Activated naive CD4-positive, alpha-beta T cell treated with anti-CD3 and anti-CD28 coated beads, Interleukin-2, amount 50 U/mL, for 16 hours (primary cell): ENCODE measurements at places on chromosomes 5 and 9.

- no peak for DNase-seq
Measured at GRCh38 chr9:120583958-120584369, 4.0 kb upstream of the CDK5RAP2 start.

- DNase-seq: no peak
Measured at GRCh38 chr5:140110646-140110957, 3.3 kb upstream of the PURA start.

DNA sequence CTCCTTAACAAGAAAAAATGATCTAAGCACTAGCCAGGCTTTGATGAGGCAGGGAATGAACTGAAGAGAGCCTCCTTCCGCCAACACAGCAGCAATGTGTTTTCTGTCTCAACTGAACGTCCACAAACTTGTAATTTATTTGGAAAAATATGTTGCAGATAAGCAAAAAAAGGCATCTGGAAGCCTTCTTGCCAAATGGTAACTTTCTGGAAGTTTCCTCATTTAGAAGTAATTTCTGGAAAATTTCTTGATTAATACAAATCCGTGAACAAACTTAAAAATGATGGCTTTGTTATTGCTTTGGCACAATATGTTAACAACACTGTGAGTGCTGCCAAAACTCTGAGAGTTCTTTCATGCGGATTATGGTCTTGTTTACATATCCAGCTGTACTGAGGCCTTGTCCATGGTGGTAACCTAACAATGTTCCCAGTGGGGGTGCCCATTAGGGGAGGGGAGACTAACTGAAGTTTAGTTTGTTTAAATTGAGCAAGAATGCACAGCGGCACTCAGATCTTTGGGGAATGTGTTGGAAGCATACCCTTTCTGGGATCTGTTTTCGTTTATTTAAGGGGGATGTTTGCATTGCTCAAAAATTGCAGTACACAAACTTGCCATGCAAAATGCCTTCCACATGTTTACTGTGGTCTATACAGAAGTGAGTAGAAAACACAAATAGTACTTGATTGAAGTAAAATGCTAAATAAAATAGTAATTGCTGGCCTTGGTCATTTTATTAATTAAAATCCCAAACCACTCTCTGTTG is 334.7 kb downstream of the NR2F1-AS1 start:
- no peak for DNase-seq

DNA sequence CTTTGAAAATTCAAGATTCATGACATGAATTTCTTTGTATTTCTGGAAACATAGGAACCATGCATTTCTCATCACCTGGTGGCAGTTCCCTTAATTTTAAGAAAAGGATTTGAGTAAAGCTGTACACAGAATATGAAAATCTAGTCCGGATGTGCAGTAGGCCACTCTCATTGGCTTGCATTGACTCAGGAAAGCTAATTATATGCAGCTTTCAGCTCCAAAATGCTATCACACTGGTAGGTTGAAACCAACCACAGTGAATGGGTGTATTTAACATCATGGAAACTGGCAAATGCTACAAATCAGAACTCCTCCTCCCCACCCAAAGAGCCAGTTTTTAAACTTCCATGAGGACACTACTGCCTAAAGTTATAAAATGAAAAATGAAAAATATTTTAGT is 161.6 kb upstream of the FBXL17 start:
- no peak for DNase-seq

GRCh38 chr5:124633209-124633608 is 113.2 kb downstream of the ZNF608 start:
- DNase-seq: no peak

DNA sequence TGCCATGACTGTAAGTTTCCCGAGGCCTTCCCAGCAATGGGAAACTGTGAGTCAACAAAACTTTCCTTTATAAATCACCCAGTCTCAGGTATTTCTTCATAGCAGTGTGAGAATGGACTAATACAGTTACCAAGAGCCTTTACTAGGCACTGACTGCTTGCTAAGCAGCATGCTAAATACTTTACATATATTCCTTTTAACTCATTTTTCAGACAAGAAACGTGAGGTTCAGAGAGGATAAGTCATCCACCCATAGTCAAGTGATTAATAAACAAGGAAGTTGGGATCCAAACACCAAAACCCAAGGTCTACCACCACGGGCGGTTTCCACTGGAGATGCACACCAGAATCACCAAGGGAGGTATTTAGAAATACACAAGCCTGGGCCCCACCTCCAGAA is 50.8 kb downstream of the GABBR2 start:
- no peak for DNase-seq

GRCh38 chr9:89467278-89467625 is 30.7 kb downstream of the SEMA4D start:
- no peak for DNase-seq

- no peak for DNase-seq
Measured at GRCh38 chr5:53373451-53374158, 106.8 kb upstream of the FST start.

- no peak for DNase-seq
Measured at GRCh38 chr9:104944871-104945270, 16.9 kb upstream of the ABCA1 start.

DNA sequence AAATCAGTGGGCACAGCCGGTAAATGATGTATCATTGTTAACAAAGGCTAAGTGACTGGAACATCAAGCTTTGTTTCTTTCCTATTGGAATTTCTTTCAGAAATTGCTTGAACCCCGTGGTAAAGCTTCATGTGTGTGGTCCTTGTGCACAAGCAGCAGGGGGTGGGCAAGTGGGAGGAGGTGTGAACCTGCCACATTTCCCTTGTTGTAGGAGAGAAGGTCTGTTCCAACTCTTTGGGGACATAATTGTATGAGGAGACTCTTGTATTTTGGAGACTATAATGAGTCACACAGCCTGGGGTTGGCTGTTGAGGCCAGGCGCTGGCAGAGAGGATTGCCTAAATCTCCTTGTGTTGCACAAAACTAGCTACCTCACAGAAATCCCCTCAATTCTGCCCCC is 620.5 kb downstream of the IRX1 start:
- no peak for DNase-seq

DNA sequence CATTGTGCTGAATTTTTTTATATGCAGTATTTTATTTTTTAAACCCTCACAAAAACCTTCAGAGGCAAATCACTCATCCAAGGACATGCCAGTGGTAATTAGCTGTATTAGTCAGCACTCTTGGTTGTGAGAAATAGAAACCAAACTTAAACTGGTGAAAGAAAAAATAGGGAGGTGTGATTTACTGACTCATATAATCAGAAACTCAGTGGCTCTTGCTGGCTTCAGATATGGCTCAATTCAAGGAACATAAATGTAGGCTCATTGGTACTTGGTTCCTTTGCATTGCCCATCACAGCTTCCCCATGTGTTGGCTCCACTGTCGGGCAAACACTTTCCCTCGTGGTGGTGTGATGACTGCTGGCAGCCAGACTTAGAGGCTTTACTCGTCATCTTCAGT is 497.2 kb downstream of the MAT2B start:
- DNase-seq: no peak

DNA sequence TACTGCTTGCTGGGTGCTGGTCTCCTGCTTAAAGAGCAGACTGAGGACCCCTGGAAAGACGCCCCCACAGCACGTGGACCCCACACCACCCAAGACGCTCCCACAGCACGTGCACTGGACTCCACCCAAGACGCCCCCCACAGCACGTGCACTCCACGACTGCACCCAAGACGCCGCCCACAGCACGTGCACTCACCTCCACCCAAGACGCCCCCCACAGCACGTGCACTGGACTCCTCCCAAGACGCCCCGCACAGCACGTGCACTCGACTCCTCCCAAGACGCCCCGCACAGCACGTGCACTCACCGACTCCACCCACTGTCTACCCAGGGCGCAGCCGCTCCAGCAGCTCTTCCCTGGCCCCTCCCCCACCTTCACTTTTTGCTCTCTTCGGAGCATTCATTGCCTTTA is 50.5 kb downstream of the EHMT1 start:
- no peak for DNase-seq

DNA sequence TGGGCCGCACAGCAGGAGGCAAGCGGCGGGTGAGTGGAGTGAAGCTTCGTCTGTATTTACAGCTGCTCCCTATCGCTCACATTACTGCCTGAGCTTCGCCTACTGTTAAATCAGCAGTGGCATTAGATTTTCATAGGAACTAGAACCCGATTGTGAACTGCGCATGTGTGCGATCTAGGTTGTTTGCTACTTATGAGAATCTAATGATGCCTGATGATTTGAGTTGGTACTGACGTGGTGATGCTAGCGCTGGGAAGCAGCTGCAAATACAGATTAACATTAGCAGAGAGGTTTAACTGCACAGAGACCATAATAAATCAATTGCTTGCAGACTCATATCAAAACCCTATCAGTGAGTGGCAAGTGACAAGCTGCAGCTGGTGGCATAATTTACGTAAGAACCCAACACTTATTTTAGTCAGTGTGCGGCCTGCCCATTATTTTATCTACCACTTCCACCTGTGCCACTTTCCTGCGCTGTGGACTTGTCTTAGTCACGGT is 133.4 kb upstream of the CDH9 start:
- DNase-seq: no peak

DNA sequence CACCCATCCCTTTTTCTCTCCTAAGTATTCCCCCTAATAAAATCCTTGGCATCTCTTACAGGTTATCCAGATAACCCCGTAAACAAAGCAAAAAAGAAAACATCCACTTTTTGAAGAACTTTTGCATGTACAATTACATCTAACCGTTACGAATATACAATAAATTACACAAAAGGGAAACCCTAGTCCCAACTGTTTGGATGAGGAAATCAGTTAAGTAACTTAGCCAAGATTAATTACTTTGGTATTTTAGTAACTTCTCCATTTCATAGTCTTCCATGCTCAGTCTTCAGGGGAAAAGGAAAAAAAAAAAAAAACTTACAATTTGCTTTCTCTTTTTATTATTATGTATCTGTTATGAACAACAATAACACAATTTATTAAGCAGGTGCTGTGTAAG is 212.9 kb downstream of the ACTL7B start:
- DNase-seq: no peak

DNA sequence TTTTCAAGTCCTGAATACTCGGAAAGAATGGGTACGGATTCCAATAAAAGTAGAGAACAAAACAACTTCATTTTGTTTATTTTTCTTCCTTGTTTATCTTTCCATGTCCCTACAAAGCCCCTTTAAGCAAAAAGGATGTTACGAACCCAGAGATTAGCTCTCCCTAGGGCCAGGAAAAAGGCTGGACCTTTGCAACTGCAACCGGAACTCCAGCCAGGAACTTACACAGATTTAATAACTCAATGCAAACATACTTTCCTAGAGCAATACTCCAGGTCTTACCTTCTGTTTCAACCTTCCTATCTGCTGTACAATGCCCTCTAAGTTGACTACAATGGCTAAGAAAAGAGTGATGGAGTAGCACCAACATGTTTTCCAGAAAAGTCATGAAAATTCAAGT is 7.0 kb downstream of the DENND1A start:
- DNase-seq: no peak

GRCh38 chr9:17776735-17777134 is 197.9 kb downstream of the SH3GL2 start:
- DNase-seq: no peak

DNA sequence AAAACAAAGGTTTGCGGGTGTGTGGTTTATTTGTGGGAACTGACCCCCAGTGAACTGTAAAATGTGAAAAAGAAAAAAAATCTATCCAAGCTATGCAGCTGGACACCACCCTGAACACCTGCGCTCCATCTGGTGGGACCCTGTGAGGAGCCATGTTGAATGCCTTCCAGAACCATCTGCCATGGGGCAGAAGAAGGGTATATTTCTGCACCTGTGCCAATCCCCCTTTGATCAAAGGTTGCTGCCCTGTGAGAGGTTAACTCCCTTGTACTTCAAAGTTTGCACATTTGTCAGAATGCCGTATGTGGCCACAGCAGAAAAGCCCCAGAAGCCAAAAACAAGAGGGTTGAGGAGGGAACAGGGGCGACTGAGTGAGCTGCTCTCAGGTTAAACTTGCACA is 148.5 kb upstream of the ALDH1B1 start:
- DNase-seq: no peak

DNA sequence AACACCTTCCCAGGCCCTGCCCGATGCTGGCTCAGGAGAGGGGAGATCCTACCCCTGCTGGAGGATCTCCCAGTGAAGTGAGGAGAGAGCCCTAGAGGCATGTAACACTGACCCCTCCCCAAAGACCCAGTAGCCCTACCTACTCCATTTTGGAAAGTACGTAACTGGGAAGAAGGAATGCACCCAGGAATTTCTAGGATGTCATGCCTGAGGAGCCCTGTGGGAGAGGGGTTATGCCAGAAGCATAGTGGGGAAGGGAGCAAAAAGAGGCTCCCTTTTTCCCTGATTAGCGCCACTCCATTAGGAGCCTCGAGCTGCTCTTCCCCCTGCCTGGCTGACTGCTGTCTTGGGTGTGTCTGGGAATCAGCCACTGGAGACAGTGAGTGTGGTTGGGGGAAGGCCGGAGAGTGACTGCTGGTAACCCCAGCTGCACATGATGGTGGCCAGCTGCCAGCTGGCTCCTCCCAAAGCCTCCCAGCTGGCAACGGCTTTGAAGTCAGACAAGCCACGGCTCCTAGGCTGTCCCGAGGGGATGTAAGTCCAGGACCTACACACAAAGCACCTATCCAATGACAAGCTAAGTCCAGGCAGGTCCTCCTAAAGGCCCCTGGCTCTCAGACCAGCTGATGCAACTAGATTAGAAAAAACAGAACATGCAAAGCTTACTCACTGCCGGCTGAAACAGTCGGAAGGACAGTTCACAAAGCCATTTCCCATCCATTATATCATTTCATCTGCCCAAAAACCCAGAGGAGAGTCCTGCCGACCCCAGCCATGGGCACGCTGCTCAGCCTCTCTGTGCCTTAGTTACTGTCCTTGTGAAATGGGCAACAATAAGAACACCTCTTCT is 136.5 kb upstream of the ABCA1 start:
- DNase-seq: no peak

- DNase-seq: no peak
Measured at GRCh38 chr9:124128568-124129166, 117.1 kb downstream of the LHX2 start.

DNA sequence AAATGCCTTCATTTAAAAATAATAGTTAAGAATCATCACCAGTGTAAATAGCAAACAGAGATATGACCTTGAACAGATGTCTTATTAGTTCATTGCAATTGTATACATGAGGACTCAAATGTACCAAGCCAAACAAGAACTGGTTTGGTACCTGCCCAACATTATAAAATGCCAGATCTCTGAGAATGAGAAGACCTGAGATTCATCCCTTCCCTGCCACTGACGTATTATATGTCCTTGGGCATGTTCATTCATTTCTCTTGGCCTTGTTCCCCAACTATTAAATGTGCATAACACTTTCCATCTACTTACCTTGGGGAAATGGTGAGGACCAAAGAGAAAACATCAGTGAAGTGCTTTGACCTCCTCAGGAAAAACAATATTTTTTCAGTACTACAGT is 33.6 kb upstream of the ERBIN start:
- DNase-seq: no peak

- DNase-seq: no peak
Measured at GRCh38 chr9:133321411-133321935, 14.5 kb downstream of the SURF6 start.

DNA sequence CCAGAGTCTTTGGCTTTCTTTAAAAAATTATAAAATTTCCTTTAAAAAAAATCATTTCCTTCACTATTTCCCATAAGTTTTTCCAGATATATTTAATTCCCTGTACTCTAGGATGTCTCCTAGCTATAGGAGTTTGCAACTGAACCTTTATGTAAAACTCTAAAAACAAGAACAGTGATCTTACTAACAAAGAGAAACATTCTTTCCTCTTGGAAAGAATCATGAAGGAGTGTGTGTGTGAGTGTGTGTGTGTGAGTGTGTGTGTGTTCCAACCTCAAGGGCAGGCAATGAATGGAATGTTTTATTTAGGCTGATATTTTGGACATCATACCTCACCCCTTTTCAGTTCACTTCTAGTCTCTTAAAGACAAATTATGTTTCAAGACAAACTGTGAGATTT is 309.2 kb downstream of the CEMIP2 start:
- DNase-seq: no peak

- DNase-seq: no peak
Measured at GRCh38 chr5:35242702-35243258, 12.5 kb upstream of the PRLR start.
